Panc1 (cell line): ENCODE measurements at places on chromosomes 7 and 10.

DNA sequence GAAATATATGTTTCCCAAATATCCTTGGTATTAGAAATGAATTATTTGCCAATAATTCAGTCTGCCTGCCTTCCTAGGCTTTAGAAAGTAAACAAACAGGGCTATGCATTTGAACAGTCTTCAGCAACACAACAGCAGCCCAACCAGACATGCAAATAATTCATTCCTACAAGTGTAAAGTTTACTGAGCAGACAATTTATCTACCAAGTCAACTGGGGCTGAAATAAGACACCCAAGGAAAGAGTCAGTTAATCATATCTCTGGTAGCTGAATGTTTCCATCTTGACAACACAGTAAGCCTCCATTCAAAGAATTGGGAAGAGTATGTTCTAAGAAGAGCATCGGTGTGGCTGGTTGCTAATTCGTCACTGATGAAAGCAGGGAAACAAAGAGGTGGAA lies 38.4 kb downstream of the AIFM2 start:
- DNase-seq, result no peak

DNA sequence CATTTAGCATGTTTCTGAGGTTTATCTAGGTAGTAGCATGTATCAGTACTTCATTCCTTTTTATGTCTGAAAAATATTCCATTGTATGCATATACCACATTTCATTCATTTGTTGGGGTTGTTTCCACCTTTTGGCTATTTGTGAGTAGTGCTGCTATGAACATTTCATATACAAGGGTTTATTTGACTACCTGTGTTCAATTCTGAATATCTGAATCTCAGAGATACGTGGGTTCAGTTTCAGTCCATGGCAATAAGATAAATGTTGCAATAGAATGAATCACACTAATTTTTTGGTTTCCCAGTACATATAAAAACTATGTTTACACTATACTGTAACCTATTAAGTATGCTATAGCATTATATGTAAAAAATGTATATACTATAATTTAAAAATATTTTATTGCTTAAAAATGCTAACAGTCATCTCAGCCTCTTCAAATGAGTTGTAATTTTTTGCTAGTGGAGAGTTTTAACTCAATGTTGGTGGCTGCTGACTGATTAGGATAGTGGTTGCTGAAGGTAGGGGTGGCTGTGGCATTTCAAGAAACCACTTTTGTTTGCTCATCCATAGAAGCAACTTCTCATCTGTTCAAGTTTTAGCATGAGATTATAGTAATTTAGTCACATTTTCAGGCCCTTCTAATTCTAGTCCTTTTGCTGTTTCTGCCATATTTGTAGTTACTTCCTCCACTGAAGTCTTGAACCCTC lies 13.9 kb downstream of the PLEKHA1 start:
- no peak for DNase-seq

DNA sequence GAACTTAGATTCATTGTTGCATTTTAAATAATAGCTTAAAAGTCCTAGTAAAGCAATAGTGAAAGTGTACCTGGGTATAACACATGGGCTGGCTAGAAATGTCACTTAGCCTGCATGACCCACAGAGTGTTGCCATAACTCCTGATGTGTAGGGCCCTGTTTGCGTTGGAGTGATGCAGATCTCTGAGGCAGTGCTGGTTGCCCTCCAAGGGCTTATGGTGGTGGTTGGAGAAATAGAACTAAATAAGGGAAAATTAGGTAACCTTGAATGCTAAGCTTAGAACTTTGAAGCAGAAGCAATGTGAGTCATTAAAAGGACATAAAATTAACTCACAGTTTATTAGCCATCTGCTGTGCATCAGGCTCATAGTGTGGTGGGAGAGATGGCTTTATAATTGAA lies 105.7 kb downstream of the CCNY start:
- DNase-seq, result no peak

GRCh38 chr7:93559639-93560491 lies 14.7 kb downstream of the CALCR start:
- DNase-seq, result no peak

DNA sequence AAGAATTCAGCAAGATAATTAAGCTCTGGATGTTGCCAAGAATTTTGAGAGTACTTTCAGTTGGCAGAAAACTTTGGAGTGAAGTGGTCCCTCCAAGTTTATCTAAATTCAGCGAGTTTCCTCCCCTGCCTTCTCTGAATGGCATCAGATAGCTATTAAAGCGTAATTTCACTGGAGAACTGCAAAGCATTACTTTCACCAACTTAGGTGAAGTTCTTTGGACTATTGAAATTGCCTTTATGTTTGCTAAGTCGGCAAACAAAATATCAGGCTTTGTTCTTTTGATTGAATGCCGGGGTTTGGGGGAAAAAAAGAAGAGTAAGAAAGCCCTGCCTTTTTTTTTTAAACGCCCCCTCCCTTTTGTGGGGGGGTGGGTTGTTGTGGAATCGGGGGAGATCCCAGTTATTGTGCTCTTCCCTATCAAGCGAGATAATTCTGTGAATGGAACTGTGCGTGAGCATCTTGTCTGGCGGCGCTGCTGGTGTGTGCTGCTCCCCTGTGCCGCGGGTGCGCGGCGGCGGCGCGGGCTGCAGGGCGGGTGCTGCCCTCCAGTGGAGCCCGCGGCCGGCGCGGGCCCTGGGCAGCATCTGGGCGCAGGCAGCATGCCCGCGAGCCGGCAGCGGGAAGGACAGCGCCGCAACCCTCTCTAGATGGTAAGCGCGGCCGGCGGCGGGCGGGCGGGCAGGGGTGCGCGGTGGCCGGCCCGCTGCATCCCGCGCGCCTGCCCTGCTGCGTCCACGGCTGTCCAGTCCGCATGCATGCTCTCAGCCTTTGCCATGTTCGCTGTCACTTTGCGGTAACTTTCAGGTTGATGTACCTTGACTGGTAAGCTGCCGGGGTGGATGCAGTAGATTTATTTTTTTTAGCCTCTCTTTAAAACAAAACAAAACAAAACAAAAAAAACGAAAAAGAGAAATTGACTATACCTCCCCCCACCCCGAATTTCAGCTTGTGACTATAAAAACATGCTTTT lies 176.5 kb downstream of the TCF7L2 start:
- peak; percentile 25 for DNase-seq

GRCh38 chr7:118902600-118902999 lies 678.1 kb downstream of the ANKRD7 start:
- no peak for DNase-seq

GRCh38 chr10:76231286-76231934 lies 800.0 kb downstream of the LRMDA start:
- no peak for DNase-seq

DNA sequence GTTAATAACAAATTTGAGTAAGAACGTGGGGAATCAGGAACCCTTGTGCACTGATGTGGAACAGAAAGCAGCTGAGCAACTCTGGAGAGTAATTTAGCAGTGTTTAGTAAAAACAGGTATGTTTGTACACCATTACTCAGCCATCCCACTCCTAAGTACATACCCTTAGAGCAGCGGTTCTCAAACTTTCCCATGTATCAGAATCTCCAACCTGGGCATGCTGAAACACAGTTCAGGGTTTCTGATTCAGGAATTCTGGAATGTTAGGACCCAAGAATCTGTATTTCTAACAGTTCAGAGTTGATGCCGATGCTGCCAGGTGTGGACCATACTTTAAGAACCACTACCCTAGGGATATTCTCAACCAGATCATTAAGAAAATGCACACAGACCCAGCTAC lies 5.1 kb downstream of the SGMS1 start:
- no peak for DNase-seq

GRCh38 chr10:89301232-89301631 lies 614 bp upstream of the IFIT2 start:
- no peak for DNase-seq

DNA sequence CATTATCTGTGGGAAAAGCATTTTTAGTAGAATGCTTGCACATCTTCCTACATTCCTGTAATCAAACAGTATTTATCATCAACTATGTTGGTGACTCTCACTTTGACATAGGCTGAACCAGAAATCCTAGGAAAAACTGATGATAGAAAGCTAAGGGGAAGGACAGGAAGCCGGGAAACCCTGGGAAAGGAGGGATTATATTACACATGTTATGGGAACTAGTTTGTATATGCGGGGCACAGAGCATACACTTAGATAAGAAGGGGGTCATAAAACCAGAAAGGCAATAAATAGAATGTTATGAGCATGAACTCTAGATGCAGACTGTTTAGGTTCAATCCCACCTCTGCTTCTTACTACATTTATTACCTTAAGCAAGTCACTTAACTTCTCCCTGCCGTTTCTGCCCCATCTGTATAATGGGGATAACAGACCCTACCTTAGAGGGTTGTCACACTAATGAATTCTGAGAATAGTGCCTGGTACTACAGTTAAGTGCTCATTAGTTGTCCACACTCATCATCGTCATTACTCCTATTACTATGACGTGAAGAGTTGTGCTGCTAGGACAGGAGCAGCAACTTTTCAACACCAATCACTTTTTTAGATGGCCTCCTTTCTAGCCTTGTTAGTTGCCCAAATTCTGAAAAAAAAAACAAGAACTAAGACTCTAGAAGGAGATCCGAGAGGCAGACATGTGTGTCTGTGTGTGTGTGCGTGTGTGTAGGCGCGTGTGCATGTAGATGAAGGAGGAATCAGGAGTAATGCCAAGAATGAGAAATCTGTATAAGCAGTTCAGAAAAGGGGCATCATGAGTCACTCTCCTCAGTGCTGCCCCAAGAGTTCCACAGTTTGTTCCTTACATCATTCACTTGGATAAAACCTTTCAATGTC lies 52.2 kb downstream of the KMT2C start:
- DNase-seq, result no peak

GRCh38 chr10:75117995-75118394 lies 6.5 kb downstream of the SAMD8 start:
- no peak for DNase-seq

- DNase-seq, result no peak
Measured at GRCh38 chr10:127428385-127428980, 120.6 kb upstream of the NPS start.

- DNase-seq, result no peak
Measured at GRCh38 chr10:86127274-86127819, 239.2 kb downstream of the GRID1 start.

DNA sequence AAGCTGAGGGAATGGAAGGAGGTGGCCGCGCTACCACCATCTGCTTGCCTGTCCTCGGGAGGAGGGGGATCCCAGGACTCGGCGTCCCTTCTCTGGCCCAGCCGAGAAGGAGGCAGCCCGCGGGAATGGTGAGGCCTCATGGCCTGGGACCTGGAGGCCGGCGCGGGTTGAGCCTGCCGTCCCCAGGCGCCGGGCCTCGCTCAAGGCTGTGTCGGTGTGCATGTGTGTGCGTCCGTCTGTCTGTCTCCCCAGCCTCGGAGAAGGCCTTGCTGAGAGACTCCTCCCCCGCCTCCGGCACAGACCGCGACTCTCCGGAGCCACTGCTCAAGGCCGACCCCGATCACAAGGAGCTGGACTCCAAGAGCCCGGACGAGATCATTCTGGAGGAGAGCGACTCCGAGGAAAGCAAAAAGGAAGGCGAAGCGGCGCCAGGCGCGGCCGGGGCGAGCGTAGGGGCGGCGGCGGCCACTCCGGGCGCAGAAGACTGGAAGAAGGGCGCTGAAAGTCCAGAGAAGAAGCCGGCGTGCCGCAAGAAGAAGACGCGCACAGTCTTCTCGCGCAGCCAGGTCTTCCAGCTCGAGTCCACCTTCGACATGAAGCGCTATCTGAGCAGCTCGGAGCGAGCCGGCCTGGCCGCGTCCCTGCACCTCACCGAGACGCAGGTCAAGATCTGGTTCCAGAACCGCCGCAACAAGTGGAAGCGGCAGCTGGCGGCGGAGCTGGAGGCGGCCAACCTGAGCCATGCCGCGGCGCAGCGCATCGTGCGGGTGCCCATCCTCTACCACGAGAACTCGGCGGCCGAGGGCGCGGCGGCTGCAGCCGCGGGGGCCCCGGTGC lies 1.3 kb downstream of the HMX3 start:
- no peak for DNase-seq

GRCh38 chr10:3074145-3074665 lies 6.9 kb downstream of the PFKP start:
- no peak for DNase-seq

DNA sequence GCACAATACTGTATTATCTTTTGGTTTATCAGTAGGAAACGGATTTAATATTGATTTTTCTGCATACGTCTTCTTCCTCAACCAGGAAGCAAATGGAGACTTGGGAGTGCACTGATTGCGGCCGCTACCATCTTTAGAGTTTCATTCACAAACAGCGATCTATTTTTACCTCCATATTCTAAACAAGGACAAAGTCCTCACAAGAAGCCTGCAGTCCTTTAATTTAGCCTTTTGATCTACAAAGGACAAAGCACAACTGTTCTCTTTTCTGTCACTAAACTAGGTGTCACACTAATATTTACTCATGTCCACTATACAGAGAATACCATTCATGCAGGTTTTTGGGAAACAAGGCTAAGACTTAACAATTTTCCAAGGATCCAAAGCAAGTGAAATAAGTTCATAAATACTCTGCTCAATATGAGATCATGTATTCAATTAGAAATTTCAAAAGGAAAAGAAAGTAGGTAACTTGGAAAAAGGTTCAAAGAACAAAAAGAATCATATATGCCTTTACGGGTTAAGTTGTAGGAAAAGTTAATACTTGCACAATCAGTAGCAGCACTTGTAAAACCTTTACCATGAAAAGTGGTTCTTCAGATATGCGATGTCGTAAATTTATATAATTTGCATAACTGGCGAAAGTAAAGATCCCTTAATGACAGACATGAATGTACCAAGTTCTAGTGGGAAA lies 92.1 kb downstream of the UPF2 start:
- no peak for DNase-seq

DNA sequence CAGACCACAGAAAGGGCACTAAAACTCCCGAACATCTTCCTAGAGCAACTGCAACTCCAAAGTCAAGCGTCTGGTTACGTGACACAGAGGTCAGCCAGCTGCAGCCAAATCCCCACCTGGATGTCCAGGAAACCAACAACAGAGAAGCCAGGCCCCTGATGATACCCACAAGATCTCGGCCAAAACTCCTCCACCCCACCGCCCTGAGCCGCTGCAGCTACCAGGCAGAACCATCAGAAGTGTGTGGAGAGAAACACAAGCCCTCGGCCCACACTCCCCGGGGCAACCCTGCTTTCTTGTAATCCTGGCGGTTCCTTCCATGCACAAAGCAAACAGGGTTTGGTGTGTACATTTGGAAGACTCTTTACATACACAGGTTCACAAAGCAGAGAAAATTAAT lies 8.7 kb downstream of the CHST15 start:
- DNase-seq, result no peak

GRCh38 chr7:125363873-125364272 lies 434.2 kb upstream of the POT1 start:
- DNase-seq, result no peak

DNA sequence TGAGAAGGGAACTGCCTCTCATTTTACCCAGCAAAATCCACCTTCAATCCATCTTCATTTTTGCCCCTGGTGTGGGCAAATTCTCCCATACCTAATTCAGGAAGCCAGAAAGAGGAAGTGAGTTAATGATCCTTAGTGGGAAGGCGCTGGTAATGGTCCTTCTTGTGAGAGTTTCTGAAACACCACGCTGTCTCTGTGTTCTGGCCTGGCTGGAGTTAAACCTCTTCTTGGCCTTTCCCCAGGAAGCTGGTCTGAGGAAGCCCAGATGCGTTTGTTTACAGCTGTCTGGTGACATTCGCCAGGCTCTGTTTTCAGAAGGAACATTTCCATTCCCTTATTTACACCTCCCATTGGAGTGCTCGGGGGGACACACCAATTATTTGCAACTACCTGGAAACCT lies 24.3 kb downstream of the HTRA1 start:
- DNase-seq, result no peak
